SK-N-SH (cell line): ENCODE measurements at places on chromosomes 13 and 19.

DNA sequence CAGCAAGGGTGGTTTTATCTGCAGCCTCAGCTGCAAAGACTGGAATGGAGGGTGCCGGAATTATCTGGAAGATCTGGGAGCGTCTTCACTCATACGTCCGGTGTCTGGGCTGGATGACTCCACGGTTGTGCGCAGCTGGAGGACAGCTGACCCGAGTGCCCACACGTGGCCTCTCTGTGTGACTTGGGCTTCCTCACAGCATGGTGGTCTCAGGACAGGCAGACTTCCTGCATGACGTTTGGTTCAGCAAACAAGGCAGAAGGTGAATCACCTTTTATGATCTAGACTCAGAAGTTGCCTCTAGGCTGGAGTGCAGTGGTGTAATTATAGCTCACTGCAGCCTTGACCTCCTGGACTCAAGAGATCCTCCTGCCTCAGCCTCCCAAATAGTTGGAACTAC lies 33.2 kb downstream of the CACNG6 start:
- no peak for DNase-seq

GRCh38 chr13:98203646-98204326 lies 26.7 kb upstream of the RNF113B start:
- DNase-seq, result no peak

DNA sequence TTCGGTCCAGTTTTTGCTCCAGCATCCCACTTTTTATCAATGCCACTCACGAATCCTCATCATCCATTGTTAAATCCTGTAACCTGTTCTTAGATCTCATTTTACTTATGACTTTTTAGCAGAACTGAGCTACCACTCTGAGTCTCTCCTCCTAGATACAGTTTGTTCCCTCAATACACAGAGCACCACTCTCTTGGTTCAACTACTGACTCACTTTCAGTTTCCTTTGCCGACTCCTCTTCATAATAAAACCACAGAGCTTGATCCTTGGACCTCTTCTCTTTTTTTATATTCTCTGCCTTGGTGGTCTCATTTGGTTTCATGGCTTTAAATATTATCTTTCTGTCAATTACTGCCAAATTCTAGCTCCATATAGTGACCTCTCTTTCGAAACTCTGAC lies 150.3 kb downstream of the SLITRK5 start:
- no peak for DNase-seq

- DNase-seq, result no peak
Observed at GRCh38 chr13:59690857-59691500, 472.7 kb downstream of the DIAPH3 start.

DNA sequence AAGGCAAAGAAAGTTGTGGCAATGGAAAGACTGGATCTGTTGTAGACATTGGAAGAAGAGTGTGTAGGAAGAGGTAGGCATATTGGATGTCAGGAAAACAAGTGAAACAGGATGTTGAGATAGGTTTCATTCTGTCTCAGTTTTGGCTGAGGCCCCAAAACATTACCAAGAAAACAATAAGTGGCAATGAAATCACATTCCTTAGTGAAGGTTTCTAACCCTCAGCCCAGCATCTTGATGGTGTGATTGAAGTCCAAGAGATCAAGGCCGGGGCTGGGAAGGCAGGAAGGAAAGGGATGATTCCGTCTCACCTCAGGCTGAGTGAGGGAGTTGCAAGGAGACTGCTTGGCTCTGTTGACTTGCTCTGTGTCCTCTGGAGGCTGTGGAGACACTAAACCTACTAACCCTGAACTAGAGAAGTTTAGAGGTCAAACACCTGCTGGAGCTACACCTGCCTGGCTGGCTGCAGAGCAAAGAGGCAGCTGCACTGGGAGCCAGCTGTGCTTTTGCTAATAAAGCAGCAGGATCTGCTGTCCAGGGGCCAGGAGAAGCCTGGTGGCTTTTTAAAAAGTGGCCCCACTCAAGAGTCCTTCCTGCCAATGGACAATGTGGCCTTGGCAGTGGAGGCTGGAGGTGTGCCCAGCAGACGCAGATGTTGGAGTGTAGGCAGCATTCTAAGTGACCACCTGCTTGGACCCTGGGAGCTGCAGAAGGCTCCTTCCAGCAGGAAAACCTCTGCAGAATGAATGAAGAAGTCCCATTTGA lies 53.6 kb downstream of the DGKH start:
- DNase-seq, result no peak

DNA sequence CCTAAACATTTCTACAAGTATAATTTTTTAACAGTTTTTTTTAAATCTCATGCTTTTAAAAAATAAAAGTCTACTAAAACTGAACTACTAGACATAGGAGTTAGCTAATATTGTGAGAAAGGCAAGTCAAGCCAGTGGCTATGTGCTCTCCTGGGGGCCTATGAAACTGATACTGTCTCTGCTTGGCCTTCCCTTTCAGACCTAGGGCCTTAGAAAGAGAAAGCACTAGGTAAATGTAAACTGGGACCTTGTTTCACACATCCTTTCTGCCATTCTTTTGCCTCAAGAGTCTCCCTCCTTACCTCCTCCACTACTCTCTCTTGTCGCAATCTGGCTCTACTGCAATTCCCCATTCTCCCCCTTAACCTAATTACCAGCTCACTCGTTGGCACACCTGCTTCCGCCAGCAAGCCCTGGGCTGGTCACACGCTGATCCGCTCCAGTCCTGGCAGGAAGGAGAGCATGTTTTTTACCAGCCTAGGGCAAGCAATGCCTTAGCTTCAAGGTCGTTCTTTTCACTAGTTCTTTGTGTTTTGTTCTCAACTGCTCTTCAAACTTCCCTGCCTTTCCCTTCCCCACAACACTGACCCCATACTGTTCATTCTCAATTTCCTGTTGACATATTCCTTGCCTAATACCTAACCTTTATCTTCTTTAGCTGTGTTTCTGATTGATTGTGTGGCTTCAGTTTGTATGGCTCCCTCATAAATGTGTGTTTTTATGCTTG lies 23.1 kb downstream of the TBC1D4 start:
- DNase-seq, result peak; percentile 48

DNA sequence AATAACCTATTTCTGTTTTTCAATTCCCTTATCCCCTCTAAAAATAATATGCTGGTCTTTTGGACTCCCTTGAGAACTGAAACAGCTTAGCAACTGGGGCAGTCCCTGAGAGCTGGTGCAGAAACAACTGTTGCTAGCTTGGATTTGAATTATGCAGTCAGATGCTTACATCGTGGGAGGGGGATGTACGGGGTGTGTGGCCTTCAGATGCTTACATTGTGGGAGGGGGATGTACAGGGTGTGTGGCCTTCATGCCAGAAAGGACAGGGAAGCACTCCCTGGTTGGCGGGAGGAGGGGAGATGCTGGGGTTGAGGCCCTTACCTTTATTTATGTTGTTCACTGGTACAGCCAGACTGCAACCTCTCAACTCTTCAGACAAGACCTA lies 25.6 kb downstream of the LRCH1 start:
- no peak for DNase-seq

- DNase-seq, result no peak
Observed at GRCh38 chr19:42174958-42175734, 42.3 kb downstream of the DEDD2 start.

DNA sequence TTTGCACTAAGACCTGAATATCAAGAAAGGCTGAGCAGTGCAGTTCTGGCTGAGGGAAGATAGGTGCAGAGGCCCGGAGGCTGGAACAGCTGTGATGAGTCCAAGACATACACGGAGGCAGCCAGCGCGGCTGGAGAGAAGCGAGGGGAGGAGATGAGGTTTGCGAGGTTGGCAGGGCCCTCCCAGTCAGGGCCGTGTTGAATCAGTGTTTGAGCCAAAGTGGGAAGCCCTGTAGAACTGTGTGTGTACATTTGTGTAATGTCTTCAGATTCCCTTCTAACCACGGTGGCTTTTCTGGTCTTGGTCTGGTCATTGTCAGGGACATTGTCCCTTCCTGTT lies 34.9 kb downstream of the PAK4 start:
- no peak for DNase-seq

GRCh38 chr13:24905242-24905641 lies 141.3 kb downstream of the RNF17 start:
- no peak for DNase-seq

DNA sequence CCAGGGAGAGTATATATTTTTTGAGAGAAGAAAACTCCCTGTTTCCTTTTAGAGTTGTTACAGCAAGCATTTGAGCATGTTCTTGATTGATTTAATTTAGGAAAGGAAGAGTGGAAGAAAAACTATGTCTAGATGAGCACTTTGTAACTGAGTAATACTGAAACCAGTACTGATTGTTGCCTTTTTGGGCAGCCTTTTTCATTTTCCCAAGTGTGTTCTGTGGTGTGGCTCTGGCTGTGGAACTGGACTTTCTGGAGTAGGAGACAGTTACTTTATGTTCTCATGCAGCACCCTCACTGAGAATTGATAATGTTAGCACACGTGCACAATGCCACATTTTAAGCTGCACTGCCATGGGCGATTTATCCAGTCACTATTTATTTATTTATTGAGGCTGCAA lies 211.5 kb downstream of the LMO7 start:
- no peak for DNase-seq

GRCh38 chr13:113405481-113406300 lies 41.8 kb upstream of the GRTP1 start:
- no peak for DNase-seq

- DNase-seq, result no peak
Observed at GRCh38 chr19:38588041-38588440, 29.7 kb downstream of the MAP4K1 start.

DNA sequence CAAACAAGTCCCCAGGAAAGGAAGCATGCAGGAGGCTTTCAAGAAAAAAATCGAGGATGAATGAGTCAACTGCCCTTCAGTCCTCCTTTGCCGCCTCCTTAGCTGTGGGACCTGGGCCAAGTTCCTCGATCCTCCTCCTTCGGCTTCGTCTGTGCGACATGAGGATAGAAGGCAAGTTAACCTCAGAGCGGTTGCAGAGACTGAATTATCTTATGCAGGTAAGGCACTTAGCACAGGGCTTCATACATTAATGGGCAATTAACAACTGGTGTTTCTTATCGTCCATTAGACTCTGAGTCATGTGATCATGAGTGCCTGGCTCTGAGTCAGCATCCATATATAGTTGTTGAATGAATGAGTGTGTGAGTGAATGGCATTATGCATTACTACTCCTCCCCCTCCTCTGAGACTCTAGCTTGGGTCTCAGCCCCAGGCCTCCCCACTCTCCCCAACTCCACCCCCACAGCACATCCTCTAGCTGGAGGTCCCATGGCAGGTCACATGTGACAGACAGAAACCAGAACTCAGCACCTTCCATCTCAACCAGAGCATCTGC lies 1.6 kb upstream of the TTC9B start:
- no peak for DNase-seq

DNA sequence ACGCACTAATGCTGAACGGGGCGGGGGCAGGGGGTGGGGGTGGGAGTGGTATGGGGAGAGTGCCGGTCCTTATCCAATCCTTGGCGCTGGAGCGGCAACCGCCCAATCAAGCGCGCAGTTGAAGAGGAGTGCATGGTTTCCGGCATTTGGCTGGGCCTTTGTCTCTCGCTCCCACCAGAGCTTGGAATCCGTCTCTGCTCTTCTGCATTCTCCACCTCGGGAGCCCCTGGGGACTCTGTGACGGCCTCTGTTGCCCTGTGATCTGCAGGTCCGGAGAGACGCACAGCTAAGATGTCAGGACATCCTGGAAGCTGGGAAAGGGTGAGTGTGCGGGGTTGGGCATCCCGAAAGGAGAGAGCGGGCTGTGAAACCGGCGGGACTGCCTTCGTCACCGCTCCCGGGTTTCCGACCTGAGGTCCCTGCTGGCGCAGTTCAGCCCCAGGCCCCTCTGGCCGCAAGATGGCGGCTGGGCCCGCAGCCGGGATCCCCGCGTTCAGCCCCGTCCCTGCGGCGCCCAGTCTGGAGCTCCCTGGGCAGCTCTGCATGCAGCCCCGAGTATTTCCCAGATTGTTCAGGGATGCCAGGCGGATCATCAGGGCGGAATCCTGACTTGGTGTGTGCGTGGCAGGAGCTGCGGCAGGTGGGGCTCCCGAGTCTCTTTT lies 53.6 kb upstream of the ZNF254 start:
- peak; percentile 94 for DNase-seq

DNA sequence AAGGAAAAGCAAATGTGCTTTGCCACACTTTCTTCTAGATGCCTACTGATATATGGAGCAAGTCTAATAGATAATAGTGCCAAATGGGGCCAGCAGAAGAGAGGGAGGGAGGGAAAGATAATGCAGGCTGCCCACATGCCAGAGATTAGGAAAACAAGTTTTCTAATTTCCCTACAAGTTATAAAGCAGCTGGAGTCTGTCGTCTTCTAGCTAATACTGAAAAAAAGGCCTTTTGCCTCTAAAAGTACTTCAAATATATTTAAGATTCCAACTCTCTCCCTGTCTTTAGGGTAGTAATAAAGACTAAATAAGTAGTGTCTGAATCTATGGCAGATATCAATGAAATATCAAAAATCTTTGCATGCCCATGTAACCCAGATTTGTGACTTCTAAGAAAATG lies 632.0 kb upstream of the MIR17HG start:
- DNase-seq, result no peak

GRCh38 chr13:25692099-25692498 lies 320.3 kb downstream of the ATP8A2 start:
- no peak for DNase-seq

GRCh38 chr13:44374348-44374712 lies 706 bp downstream of the SERP2 start:
- DNase-seq, result no peak

GRCh38 chr19:48249502-48250014 lies 6.2 kb downstream of the CARD8 start:
- no peak for DNase-seq

- DNase-seq, result peak; percentile 71
Observed at GRCh38 chr19:50258918-50259372, 55.5 kb downstream of the MYH14 start.

DNA sequence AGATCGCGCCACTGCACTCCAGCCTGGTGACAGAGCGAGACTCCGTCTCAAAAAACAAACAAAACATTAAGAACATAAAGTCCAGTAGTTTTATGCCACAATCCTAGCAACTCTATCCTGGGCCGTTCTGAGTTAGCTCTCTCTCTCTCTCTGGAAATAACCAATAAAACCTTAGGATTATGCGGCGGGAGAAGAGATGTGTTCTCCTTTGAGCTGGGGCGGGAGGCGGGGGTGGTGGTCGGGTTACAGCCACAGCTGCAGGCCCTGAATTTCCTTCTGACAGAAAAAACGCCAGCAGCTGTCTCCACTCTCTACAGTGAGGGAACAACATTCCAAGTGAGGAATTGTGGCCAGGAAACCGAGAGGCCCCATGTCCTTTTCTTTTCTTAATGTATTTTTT lies 9.1 kb upstream of the PNMA8A start:
- no peak for DNase-seq

DNA sequence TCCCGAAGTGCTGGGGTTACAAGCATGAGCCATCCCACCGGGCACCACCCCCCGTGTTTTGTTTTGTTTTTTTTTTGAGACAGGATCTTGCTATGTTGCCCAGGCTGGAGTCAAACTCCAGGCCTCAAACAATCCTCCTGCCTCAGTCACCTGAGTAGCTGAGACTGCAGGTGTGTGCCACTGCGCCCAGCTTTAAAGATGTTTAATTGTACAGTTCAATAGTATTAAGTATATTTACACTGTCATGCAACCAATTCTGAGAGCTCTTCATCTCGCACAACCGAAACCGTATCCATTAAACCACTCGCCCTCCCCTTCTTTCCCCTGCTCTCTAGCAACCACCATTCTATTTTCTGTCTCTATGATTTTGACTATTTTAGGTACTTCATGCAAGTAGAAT lies 15.6 kb downstream of the NUCB1 start:
- DNase-seq, result no peak

GRCh38 chr13:29906432-29907011 lies 56.1 kb upstream of the UBL3 start:
- no peak for DNase-seq
